ENCODE measurements at places on chromosomes 11 and 22. TPM values are rescaled to one million over a fixed set of nuclear protein-coding genes. Genes with fewer than 3 reads are reported as not detected.

Gene LRRC4C
- total RNA-seq, result not detected

Gene H19
- not detected for total RNA-seq

Gene PGM2L1
- total RNA-seq, result 5.3 TPM

Gene PRG2
- not detected for total RNA-seq

Gene PRG3
- not detected for total RNA-seq

Gene NCF4
- total RNA-seq, result 70.4 TPM

Gene PLEKHA7
- 1.8 TPM for total RNA-seq

Gene LIF
- total RNA-seq, result 211 TPM

Gene GGTLC3
- not detected for total RNA-seq

Gene GAL3ST1
- total RNA-seq, result not detected

Gene PIH1D2
- total RNA-seq, result not detected

Gene KRTAP5-7
- not detected for total RNA-seq

Gene MTNR1B
- total RNA-seq, result not detected

Gene PTPN5
- total RNA-seq, result not detected

Gene OR8J3
- not detected for total RNA-seq

Gene KCNQ1OT1
- 0.54 TPM for total RNA-seq

Gene YPEL1
- 7.9 TPM for total RNA-seq

Gene BTBD18
- total RNA-seq, result not detected

Gene CCDC188
- 0.41 TPM for total RNA-seq

Gene KRTAP5-11
- not detected for total RNA-seq

Gene WT1
- not detected for total RNA-seq

Gene LINC01488
- not detected for total RNA-seq

Gene MAPK11
- total RNA-seq, result 29.0 TPM

Gene ACAT1
- total RNA-seq, result 44.8 TPM

Gene MIOX
- total RNA-seq, result 0.32 TPM

Gene DGCR6
- 0.81 TPM for total RNA-seq

Gene KIAA1671
- total RNA-seq, result 22.4 TPM

Gene CLMP
- total RNA-seq, result 0.91 TPM

Gene PGR
- total RNA-seq, result not detected

Gene POLD3
- 38.3 TPM for total RNA-seq

Gene CCDC134
- 16.4 TPM for total RNA-seq

Gene SEC14L6
- not detected for total RNA-seq

Gene PLEKHB1
- total RNA-seq, result 4.7 TPM

Gene HMOX1
- 1.3 TPM for total RNA-seq

Gene VPREB1
- not detected for total RNA-seq

Measured in T-helper 1 cell treated with Interleukin-12 subunit alpha and Interleukin-12 subunit beta and Interleukin-4 antibody, amounts not matched to agents 30 ng/mL and 1 ng/mL, for 36 hours (primary cell).